ENCODE measurements at places on chromosomes 3 and 15.

GRCh38 chr3:179613807-179614206 lies 9.2 kb downstream of the NDUFB5 start:
- no peak for DNase-seq

DNA sequence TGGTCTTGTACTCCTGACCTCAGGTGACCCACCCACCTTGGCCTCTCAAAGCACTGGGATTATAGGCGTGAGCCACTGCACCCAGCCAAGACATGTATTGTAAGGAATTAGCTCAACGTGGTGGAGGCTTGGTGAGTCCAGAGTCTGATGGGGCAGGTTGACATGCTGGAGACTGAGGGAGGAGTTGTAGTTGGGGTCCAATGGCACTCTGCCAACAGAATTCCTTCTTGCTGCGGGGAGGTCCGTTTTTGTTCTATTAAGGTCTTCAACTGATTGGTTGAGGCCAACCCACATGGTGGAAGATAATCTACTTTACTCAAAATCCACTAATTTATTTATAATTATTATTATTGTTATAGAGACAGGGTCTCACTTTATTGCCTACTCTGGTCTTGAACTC lies 30.1 kb downstream of the PLA2G4D start:
- DNase-seq = no peak

GRCh38 chr3:71194785-71195184 lies 388.7 kb downstream of the FOXP1 start:
- DNase-seq = no peak

DNA sequence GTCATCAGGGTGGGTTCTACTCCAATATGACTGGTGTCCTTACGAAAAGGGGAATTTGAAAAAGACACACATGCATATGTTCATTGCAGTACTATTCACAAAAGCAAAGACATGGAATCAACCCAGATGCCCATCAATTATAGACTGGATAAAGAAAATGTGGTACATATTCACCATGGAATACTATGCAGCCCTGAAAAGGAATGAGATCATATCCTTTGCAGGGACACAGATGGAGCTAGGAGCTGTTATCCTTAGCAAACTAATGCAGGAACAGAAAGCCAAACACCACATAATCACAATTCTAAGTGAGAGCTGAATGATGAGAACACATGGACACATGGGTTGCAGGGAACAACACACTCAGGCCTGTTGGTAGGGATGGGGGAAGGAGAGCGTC lies 24.8 kb upstream of the TICRR start:
- no peak for DNase-seq

DNA sequence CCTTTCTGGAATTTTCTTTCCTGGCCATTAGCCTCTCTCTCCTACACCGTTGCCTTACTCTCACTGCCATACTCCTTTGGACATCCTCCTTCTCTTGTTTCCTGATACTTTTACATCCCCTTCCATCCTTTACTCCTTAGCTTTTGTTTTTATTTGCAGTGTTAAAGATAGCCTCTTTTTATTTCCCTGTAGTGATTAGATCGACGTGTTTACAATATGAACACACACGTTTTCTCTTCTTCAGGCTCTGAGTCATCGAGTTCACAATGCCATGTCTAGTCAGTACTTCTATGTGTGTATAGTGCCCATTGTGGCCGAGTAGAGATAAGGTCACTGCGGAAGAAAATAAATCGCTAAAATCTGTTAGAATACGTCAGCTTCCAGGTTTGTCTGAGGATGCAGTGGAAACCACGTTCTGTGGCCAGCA lies 208.5 kb downstream of the LPP start:
- DNase-seq = no peak

- DNase-seq = no peak
Measured at GRCh38 chr3:53478921-53479664, 15.3 kb upstream of the CACNA1D start.

DNA sequence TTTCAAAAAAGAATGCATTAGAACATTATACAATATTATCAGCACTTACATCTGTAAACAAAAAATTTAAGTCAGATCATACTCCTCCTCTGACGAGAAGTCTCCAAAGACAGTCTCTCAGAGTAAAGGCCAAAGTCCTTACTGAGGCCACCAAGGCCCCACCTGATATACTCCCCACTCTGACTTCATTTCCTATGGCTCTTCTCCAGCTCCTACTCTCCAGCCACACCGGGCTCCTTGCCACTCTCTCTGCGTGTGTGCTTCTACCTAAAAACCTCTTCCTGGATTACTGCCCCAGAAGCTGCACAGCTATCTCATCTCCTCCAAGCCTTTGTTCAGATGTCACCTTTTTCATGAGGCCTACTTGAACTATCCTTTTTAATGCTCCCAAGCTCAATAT lies 5.0 kb downstream of the DCP1A start:
- DNase-seq = no peak

DNA sequence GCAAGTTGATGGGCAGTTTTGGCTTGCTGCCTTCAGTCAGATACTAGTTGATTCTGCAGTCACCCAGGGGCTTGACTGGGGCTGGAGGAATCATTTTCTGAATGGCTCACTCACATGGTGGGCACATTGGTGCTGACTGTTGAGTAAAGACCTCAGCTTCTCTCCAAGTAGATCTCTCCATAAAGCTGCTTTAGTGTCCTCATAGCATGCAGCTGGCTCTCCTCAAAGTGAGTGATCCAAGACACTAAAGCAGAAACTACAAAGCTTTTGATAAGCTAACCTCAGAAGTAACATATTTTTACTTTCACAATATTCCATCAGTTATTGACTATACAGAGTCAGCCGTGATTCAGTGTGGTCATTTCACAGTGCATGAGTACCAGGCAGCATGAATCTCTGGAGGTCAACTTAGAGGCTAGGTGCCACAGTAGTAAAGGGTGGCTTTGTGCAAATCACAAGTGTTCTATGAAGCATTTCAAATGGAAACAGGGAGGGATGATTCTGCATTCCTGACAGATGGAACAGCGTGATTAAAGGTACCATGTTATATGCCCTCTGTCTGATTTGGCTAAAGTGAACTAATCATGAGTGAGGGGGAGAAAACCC lies 24.3 kb upstream of the ATP8B4 start:
- no peak for DNase-seq

GRCh38 chr3:65473736-65474135 lies 565.0 kb downstream of the MAGI1 start:
- DNase-seq = no peak
